CD4-positive, alpha-beta memory T cell (primary cell): ENCODE measurements at places on chromosomes 2 and 18. TPM values are rescaled to one million over a fixed set of nuclear protein-coding genes. Genes with fewer than 3 reads are reported as not detected.

SCN7A gene
- total RNA-seq, result not detected

SCN3A gene
- total RNA-seq, result not detected

HOXD11 gene
- not detected for total RNA-seq

PTPRM gene
- 16.1 TPM for total RNA-seq

GRCh38 chr2:2837746-2838547 lies 506.9 kb upstream of the MYT1L start:
- no peak for DNase-seq

- no peak for DNase-seq
These were observed 1.0 kb downstream of the HDLBP start for GRCh38 chr2:241314226-241315092.

- DNase-seq, result no peak
These were observed 57.0 kb downstream of the CEP192 start for GRCh38 chr18:13048061-13048595.

- no peak for DNase-seq
These were observed 72.0 kb downstream of the KCNG2 start for GRCh38 chr18:79869591-79870300.
